GOT3 (cell line): ENCODE measurements at places on chromosomes 3 and 15.

DNA sequence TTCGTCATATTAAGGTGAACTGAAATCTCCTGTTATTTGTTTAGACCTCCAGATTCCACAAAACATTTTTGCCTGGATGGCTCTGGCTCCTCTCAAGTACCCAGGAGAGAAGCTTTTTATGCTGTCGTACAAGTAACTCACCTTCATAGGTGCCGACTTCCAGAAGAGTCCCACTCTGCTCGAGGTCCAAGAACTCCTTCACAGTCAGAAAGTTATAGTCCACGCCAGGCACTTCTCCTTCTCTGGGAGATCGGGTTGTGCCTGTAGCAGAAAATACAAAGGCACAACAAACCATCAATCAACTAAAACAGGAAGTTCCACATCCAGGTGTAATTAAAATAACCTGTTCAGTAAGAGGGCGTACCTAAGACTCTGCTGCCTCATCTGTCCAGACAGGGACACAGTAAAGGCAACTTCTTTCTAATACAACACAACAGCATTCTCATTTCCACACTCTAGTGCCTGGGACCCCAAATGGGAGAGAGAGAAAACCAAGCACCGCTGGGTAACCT, 545.3 kb downstream of the MAGI1 start:
- DNase-seq, result no peak

DNA sequence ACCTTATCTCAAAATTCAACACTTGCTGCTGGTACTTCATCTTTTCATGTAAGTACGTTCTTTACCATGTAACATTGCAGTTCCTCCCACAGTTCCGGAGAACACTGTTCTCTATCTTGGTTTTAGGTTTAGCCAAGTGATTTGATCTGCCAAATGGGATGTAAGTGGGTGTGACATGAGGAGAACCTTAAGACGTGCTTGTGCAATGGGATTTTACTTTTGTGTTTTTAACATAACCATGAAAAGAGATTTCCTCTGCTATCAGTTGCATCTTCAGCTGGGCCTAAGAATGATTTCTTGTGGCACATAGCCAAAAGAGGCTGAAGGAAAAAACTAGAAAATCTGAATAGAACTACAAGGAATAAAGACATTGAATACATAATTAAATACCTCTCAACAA, 894.5 kb upstream of the ALCAM start:
- no peak for DNase-seq

DNA sequence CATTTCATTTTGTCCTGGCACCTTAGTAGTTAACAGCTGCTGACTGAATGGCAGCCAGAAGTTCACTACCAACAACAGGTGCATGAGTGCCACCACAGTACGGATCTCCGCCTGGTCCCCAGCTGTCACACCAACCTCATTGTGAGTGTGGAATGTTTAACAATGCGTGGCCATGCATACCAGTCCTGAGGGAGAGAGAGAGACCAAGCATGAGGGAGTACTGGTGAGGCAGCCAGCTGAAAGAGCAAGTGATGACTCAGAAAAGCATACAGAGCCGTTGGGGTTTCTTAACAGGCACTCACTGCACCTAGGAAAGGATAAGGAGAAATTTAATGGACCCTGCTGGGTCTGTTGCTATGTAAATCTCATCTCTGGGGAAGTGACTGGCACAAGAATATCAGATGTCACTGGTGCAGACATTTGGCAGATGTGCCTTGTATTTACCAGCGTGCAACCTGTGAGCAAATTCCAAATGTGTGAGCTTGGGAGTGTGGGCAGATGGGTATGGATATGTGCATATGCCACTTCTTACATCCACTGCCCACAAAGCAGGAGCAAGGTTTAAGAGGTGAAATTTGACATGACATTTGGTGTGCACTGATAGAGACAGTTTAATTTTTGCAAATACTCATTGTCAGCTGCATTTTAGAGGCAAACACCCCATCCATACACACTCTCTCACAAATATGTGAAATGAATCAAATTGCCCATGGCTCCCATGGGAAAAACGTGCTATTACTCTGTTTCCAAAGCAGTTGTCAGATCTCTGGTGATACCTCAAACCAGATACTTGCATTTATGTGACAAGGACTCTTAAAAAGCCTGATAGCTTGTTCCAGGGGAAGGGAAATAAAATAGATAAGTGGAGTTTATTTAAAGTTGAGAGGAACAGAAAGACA, 245.2 kb upstream of the ARPP21 start:
- DNase-seq, result no peak

DNA sequence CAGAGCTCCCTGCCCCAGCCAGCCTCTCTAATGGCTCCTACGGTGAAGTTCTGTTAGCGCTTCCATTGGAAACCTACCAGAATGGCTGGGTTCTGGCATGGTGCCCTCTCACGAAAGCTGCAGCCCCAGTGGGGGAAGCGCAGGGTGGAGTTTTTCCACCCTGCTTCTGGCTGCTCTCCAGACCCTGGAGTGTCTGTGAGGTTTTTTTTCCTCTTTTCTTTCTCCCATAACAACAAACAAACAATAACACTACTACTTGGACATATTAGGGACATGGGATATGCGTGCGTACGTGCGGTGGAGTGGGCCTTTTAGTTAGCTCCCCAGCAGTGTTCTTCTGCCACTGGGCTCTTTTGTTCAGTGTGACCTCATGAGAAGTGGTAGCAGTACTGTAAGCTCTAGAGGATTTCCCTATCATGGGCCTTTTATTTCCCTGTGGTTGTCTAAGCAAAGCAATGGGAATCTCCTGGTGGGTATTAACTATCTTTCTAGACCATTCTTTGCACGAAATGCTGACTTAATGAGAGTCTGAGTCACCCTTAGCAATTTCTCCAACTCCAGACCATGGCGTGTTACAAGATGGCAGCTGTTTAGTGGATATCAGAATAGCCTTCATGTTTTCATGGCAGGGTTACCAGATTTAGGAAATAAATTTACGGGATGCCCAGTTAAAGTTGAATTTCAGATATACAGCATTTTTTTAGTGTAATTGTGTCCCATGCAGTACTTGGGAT, 161.9 kb downstream of the FNDC3B start:
- peak; percentile 50 for DNase-seq

- no peak for DNase-seq
Observed at GRCh38 chr15:77507143-77507897, 86.6 kb downstream of the HMG20A start.

DNA sequence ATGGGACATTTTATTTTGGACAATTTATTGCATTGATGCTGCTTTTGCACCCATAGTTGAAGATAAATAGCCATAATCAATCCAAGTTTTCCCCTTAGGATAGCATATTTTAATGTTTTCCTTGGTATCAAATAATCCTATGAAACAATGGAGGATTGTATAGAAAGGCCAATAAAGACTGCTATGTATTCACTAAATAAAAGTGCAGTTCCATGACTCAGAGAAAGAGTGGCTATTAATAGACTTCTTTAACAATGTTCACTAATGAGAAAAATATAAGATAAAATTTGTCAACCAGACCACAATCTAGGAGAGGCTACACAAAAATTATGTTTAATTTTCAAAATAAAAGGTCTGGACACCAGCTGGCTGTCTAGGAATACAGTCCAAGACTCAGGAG, 560.9 kb upstream of the AGTR1 start:
- no peak for DNase-seq

DNA sequence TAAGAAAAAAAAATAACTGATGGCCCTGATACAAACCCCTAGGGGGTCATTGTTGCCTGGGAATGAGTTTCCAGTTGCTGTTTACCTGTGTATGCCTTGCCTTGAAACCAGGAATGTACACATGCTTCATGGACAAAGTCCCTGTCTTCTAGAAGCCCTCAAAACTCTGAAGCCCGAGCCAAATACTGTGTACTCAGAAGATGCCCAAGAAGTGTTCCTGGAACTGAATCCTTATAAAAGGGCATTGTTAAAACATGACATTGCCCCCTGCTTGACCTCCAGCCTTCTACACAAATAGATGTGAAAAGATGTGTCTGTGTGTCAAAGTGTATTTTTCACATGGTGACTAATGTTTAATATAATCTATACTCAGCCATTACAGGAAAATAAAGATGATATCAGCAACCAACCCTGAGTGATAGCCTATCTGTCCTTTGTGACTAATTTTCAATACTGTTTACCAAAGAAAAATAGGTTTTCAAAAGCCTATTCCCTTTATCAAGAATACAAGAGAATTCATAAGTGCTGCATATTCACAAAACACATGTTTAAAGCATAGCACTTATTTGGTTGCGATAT, 325.9 kb downstream of the MECOM start:
- DNase-seq, result no peak

DNA sequence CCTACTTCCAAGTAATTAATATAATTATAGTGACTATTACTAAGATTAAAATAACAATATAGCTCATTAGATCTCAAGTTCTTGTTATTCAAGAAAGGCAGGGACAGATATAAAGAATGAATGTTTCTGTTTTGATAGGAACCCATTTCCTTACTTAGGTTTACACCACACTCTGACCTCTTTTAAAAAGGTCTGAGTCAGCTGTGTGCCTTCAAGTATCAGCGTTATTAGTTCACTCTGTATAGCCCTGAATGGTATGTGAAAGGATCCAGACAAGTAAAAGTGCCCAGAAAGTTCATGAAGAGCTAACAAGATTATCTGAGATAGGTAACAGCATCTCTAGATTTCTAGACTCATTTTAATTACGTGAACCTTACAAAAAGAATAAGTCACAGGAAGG, 28.9 kb downstream of the PDCD10 start:
- no peak for DNase-seq

- DNase-seq, result no peak
Observed at GRCh38 chr3:10602769-10603768, 97.7 kb upstream of the ATP2B2 start.

- no peak for DNase-seq
Observed at GRCh38 chr15:29785642-29786041, 36.6 kb downstream of the TJP1 start.

- no peak for DNase-seq
Observed at GRCh38 chr15:36472672-36473071, 106.8 kb upstream of the CDIN1 start.

DNA sequence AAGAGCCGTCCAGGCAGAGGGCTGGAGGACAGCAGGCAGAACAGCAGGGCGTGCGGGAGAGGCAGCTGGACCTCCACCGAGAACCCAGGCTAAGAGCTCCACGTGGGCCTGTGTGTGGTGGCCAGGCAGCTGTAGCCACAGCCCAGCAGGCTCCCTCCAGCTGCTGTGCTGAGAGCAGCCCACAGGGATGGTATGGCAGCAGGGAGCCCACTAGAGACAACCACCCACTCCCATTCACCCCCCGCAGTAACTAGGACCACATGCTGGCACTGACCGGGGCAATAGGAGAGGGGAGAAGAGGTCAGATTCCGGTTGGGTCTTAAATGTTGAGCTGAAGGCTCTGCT, 25.6 kb upstream of the MUSTN1 start:
- no peak for DNase-seq

GRCh38 chr15:61091289-61091616, 137.8 kb downstream of the RORA start:
- no peak for DNase-seq

GRCh38 chr3:170010498-170010897, 27.3 kb upstream of the GPR160 start:
- DNase-seq, result no peak

DNA sequence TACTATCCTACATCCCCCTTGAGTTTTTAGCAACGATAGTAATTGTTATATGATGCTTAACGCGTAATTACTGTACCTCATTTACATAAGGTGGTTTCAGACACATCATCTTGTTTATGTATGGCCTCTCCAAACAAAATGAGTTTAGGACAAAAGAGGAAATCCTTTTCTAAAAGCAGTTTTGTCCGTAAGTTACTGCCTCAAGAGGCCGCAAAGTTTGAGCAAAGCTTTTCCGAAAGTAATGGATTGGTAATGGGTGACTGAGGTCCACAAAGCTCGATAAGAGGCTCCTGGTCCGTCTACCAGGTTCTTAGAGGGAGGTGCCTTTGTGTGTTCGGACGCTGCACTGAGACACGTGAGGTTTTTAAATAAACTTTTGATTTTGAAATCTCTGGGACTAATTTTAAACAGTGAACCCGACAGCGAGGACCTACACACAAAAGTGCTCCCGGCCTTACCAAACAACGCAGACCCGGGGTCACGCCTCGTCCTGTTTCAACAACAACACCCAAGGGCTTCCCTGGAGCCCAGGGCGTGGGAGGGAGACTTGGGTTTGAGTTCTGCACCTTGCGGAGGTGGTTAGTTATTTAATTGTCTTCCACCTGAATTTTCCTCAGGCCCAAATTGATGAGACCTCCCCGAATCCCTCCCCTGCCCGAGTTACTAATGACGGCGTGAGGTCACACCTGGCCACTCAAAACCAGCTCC, 456 bp upstream of the C15orf61 start:
- DNase-seq, result no peak

DNA sequence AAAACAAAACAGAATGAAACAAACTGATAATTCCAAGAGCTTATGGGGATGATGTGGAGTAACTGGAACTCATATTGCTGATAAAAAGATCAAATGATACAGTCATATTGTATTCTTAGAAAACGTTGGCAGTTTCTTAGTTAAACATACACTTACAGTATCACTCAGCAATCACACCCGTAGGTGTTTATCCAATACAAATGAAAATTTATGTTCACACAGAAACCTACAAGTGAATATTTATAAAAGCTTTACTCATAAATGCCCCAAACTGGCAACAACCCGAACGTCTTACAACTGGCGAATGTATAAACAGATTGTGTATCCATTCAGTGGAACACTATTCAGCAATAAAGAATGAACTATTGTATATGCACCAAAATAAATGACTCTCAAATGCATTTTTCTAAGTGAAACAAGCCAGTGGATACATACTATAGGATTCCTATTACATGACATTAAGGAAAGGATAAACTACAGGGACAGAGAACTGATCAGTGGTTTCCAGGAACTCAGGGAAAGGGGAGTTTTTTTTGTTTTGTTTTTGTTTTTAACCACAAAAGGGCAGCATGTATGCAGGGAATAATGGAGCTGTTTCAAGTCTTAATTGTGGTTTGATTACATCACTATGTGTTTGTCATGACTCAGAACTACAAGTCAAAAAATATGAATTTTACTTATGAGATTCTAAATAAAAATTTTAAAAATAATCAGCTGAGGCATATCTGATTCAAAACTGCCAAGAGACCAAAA, 71.8 kb upstream of the NDUFB4 start:
- no peak for DNase-seq
